EL (cell line): ENCODE measurements at places on chromosomes 6 and 20.

- DNase-seq: peak; percentile 89
Observed at GRCh38 chr6:11851387-11851786, 72.8 kb upstream of the ADTRP start.

GRCh38 chr6:112235956-112236355 is 18.4 kb downstream of the LAMA4 start:
- no peak for DNase-seq

DNA sequence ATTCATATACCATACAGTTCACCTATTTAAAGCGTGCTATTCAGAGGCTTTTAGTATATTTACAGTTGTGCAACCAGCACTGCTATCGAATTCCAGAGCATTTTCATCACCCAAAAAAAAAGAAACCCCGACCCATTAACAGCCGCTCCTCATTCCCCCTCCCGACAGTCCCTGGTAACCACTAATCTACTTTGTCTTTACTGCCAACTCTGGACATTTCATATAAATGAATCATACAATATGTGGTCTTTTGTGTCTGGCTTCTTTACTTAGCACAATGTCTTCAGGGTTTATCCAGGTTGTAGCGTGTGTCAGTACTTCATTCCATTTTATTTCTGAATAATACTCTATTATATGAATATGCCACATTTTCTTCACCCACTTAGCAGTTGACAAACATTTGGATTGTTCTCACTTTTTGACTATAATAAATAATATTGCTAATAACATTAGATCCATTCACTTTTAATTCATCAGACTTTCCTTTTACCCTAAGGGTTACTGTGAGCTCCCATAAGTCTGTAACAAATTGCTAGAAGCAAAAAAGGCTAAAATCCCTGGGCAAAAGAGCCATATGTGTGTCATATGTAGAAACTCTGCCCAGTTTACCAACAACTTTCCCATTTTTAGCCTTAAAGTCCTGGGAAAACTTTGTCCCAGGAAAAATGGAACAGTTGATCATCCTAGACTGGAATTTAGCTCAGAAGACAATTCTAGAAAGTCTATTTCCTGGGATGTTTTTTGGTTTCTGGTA is 23.2 kb upstream of the ROS1 start:
- DNase-seq: peak; percentile 97

DNA sequence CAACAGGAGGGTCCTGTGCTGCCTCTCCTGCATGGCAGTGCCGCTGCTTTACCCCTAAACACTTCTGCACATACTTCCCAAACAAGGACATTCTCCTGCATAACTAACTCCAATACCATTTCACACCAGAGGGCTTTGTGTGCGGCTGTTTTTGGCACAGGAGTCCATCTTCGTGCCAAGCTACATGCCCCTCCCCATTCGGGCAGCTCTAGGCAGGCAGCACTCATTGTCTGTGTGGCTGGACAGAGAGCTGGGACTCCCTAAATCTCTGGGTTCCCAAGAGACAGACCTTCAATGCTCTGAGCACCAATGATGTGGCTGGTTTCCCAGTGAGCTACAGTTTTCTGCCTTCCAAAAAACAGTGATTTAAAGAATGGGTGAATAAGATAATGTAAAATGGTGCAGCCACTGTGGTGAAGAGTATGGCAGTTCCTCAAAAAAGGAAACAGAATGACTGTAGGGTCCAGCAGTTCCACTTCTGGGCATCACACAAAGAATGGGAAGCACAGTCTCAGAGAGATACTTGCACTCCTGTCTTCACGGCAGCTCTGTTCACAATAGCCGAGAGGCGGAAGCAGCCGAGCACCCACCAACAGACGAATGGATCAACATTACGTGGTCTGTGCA is 80.3 kb upstream of the DUSP22 start:
- no peak for DNase-seq

DNA sequence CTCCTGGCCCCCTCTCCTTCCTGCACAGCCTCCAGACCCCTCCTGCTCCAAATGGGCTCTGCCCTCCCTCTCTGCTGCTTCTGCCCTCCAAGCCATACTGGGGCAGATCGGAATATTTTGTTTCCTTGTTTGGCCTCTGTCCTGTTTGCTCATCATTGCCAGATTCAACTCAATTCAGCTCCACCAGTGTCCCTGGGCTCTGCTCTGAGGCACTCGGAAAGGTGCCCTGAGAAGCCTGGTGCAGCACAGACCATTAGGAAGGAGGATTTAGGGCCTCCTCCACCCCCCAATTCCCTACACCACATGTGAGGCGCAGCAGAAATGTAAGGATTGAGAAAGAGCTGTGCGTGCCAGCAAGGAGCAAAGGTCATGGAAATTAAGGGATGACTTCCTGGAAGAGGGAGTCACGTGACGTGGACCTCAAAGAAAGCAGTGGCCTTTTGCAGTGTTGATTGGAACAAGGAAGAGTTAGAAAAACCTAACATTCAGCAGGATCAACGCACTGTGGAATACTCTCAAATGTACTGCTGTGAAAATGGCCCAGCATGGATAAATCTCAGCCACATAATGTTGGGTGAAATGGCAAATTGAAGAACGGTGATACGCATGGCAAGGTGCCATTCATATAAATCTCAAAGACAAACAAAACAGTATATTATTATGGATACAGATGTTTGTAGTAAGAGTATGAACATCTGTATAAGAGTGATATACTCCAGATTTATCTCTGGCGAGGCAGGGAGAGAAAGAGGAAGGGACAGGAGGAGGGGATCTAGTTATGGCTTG is 229.5 kb upstream of the RNF24 start:
- DNase-seq: no peak

DNA sequence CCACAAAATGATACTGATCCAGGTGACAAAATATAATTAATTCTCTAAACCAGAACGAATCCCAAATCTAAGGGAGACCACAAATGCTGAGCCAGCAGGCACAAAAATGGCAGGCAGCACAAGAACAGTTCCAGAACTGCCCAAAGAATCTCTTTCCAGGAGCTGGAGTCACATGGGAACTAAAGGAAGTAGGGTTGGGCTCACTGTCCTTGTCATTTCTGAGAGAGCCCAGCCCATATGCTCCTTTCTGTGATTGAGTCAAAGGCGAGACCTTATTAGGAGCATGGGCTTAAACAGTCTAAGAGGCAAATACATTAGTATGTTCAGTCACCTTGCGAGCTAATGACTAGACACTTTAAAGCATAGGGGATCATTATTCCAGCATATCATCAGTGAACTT is 327.6 kb upstream of the ARID1B start:
- DNase-seq: no peak

GRCh38 chr6:43058531-43058930 is 703 bp downstream of the MRPL2 start:
- DNase-seq: peak; percentile 23

GRCh38 chr6:26474439-26474881 is 16.7 kb downstream of the BTN2A1 start:
- no peak for DNase-seq

- no peak for DNase-seq
Observed at GRCh38 chr20:52405417-52405816, 213.8 kb upstream of the ZFP64 start.

GRCh38 chr6:23180504-23181293 is 611.3 kb downstream of the HDGFL1 start:
- peak; percentile 57 for DNase-seq

DNA sequence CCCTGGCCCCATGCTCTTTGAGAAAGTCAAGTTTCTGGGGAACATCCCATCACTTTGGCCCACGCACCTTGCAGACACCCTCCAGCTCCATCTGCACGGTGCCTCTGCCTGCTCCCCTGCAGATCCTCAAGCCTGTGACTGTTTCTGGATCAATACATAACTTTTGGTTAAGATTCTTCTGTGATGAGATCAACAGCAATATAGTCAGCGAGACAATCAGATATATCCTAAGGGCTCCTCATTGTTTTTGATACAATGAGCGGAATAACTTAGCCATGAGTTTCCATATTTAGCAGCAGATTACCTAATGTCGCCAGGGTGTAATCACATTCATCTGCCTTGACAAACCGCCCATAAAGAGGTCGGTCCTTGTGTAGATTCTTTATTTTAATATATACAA is 109.3 kb upstream of the MTHFD1L start:
- no peak for DNase-seq

- DNase-seq: no peak
Observed at GRCh38 chr20:12928358-12928754, 80.4 kb upstream of the SPTLC3 start.

DNA sequence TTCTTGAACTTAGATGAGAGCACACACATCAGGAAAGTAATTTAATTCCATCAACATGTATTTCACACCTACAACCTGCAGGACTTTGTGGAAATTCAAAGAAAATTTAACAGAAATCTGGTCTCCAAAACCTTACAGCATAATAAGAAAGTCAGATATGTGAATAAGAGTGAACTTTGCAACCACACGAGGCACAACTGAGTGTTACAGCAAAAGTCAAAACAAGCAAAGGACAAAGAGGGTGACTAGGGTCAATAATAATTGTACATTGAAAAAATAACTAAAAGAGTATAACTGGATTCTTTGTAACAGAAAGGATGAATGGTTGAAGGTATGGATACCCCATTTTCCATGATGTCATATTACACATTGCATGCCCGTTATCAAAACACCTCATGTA is 113.8 kb downstream of the MTFR2 start:
- no peak for DNase-seq

DNA sequence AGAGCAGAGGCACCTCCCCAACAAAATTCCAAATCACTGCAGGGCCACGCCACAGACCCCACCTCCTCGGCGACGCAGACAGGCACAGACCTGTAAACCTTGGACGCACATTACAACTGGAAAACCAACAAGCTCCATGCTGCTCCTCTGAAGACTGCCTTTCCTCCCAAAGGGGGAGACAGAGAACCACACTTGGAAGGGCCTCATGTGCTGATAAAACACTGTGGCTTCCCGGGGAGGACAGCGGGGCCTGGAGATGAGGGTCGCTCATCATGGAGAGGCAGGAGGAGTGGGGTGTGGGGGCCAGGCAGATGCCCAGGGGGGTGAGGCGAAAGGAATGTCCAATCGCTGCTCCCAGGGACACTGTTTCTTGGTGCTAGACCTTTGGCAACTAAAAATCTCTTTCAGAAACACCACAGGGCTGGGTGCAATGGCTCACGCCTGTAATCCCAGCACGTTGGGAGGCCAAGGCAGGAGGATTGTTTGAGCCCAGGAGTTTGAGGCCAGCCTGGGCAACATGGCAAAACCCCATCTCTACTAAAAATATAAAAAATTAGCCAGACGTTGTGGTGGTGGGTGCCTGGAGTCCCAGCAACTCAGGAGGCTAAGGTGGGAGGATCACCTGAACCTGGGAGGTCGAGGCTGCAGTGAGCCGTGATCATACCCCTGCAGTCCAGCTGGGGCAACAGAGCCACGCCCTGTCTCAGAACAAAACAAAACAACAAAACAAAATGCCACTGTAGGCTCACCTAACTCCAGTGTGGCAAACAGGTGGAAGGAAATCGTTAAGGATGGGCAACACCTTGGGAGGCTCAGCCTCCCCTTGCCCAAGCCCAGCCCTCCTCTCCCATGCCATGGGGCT is 53.8 kb downstream of the ABHD12 start:
- DNase-seq: no peak
